Hematopoietic multipotent progenitor cell (in vitro differentiated cells): ENCODE measurements at places on chromosomes 4 and X. TPM values are rescaled to one million over a fixed set of nuclear protein-coding genes. Genes with fewer than 3 reads are reported as not detected.

DNA sequence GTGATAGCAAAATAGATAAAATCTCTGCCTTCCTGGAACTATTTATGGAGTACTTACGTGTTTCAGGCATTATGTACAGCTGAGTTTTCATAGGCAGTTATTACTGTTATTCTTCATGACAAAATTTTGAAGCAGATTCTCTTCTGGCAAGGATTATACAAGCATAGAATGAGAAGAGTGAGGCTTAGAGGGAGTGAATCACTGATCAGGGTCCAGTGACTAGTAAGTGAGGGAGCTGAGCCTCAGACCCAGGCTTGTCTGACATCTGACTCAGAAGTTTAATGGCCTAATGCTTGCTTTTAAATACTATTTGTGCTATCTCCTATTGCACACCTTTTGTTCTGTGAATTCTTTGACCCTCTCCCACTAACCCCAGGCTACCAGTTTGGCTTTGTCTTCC lies 110.6 kb downstream of the DTHD1 start:
- DNase-seq = no peak

- no peak for DNase-seq
Observed at GRCh38 chr4:107548211-107548905, 171.7 kb downstream of the PAPSS1 start.

GRCh38 chrX:55593296-55593695 lies 29.9 kb upstream of the FOXR2 start:
- no peak for DNase-seq

- no peak for DNase-seq
Observed at GRCh38 chrX:152245213-152245612, 106.8 kb upstream of the MAGEA10 start.

GRCh38 chr4:112093636-112094202 lies 51.5 kb upstream of the FAM241A start:
- DNase-seq = no peak

DNA sequence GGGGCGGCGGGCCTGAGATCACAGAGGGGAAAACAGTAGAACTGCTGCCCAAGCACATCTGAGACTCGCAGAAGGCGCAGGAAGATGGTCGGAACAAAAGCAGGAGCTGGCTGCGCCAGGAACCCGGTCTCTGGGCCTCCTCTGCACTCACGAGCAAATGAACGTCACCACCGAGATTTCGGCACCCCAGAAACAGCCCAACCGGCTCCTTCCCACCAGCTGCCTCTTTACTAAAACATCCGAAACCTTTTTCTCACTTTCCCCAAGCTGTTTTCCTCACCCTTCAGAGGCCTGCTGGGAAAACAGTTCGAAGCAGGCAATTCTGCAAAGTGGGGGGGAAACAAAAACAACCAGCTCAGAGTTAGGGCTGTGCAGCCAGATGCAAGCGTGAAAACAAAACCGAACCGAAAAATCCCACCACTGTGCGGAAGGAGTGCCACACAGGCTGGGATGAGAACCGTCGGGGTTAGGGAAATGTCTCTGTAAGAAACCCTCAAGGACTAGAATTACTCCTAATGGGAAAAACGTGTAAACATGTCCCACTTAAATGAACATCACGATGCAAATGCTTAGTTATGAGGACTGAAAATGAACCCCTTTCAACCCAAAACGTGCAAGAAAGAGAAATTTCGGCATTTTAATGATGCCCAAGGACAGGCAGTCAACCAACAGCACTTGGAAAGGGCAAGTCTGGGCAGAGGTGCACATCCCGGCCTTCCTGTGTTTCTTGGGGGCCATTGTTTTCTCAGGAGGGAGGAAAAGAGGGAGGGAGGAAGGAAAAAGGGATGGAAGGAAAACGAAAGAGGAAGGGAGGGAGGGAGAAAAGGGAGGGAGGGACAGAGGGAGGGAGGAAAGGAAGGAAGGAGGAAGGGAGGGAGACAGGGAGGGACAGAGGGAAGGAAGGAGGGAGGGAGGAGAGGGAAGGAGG lies 15.8 kb downstream of the DHRSX start:
- no peak for DNase-seq

DNA sequence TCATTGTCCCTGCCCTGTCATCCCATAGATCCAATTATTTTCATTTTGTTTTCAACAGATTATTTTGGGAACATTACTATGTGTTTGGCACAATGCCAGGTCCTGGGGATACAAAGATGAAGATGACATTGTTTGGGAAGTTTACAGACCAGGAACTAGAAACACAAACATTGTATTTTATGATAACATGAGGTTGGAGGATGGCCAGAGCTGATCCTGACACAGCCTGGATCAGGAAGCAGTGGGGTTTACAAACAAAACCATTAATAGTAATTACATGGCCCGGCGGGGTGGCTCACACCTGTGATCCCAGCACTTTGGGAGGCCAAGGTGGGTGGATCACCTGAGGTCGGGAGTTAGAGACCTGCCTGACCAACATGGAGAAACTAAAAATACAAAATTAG lies 29.9 kb downstream of the CLRN2 start:
- DNase-seq = no peak

GRCh38 chrX:154317391-154317995 lies 21.9 kb downstream of the TKTL1 start:
- no peak for DNase-seq

GRCh38 chr4:7499661-7500060 lies 64.9 kb upstream of the PSAPL1 start:
- DNase-seq = no peak

Gene MAGEB1
- not detected for total RNA-seq

Gene VSIG4
- total RNA-seq = 0.27 TPM

Gene GCNA
- total RNA-seq = 0.81 TPM

Gene EGFL6
- total RNA-seq = not detected
